ENCODE measurements at places on chromosomes 12 and 14.

GRCh38 chr12:67774983-67775587 is 126.5 kb downstream of the DYRK2 start:
- DNase-seq, result no peak

DNA sequence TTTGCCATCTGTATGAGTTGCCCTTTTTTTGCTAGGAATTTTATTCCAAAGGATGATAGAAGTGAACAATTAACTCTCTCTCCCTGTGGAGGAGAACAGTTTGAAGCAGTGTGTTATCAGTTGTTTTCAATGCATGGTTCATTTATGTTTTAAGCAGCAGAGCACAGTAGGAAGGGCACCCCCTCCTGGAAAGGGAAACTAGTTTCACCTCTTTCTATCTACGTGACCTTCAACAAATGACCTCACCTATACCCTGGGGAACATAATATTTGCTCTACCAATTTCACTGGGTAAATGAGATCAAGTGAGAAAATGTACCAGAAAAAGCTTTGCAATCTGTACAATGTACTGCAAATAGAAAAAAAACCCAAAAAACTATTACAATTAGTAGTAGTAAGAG is 5.4 kb upstream of the DCP1B start:
- no peak for DNase-seq

- no peak for DNase-seq
Measured at GRCh38 chr14:59360923-59361794, 104.0 kb downstream of the GPR135 start.

DNA sequence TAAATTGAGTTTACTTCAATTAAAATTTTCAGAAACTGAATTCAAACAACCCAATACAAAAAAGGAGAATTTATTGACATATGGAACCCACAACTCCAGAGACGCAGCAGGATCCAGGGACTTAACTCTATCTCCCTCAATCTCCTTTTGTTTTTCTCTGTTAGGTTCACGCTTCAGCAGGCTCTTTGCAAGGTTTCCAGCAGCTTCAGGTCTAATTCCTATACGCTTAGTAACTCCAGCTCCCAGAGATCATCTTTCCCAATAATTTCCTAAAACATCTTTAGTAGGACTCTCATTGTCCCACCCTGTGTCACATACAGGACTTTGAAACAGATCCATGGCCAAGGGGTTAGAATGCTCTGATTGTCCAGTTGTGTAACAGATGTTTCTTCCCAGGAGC is 175.2 kb downstream of the RMST start:
- DNase-seq, result no peak

DNA sequence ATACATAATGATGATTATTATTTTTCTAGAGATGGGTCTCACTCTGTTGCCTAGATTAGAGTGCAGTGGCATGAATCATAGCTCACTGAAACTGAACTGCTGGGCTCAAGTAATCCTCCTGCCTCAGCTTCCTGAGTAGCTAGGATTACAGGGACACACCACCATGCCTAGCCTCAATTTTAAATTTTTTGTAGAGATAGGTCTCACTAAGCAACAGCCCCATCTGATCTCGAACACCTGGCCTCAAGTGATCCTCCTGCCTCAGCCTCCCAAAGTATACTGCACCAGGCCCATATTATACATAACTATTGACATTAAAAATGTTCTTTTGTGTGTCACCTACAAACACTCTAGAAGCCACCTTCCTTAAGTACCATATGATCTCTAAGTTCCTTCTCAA is 3.4 kb downstream of the TXNRD1 start:
- no peak for DNase-seq
